ENCODE measurements at places on chromosomes 3 and 15.

GRCh38 chr3:5035692-5036391, 56.6 kb downstream of the BHLHE40 start:
- no peak for DNase-seq

GRCh38 chr3:185401319-185401955, 38.5 kb downstream of the MAP3K13 start:
- DNase-seq: no peak

- DNase-seq: no peak
Observed at GRCh38 chr3:43180027-43180426, 74.1 kb upstream of the POMGNT2 start.

- no peak for DNase-seq
Observed at GRCh38 chr15:90884719-90885431, 571 bp downstream of the FES start.

DNA sequence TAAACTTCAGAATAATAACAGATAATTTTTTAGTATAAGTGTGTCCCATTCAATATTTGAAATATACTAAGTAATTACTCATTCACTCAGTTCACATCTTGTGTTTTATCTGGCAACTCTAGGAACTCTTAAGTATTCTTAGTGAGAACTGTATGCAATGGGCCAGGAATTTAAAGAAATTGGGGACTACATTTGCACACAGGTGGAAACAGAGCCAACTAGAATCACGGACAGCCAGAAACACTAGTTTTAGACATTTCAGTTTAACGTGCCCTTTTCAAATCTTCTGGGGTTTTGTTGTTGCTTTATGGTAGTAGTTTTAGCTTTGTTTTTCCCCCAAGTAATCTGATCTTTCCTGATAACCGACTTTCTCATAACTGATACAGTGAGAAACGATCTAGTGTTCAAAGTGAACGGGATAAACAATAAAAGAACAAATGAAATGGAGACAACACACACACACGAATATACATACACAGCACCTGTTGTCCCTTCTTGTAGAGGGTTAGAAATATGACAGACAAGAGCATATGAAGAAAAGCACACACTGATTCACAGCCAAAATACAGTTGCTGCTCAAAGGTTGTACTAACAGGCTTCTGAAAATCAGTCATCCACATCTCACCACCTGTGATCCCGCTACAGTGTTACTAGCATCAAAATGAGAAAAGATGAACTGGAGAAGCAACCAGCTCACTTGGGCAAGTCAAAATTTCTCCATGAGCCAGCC, 167.0 kb downstream of the FMN1 start:
- DNase-seq: no peak

All from sigmoid colon (tissue), 7 donors.